ENCODE measurements at places on chromosomes 16 and 17.

DNA sequence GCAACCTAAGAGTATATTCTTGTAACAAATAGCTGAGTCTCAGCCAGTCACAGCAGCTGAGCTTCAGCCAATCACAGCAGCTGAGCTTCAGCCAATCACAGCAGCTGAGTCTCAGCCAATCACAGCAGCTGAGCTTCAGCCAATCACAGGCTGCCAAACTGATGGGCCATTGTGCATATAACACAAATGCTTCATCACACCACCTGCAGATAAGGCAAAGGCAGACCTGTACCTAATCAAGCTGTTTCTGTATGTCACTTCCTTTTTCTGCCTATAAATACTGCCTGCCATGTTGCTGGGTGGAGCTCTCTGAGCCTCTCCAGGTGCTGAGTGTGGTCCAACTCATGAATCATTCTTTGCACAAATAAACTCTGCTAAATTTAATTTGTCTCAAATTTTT is 19.9 kb downstream of the MYH13 start:
- no peak for DNase-seq

- no peak for DNase-seq
Observed at GRCh38 chr16:84849751-84850150, 30.0 kb downstream of the CRISPLD2 start.

GRCh38 chr17:37527249-37527851 is 37.7 kb downstream of the DUSP14 start:
- no peak for DNase-seq

- no peak for DNase-seq
Observed at GRCh38 chr17:27849474-27850185, 43.5 kb downstream of the LYRM9 start.

- DNase-seq: no peak
Observed at GRCh38 chr16:65667011-65667578, 545.2 kb upstream of the CDH11 start.

GRCh38 chr17:55873017-55873758 is 122.3 kb downstream of the PCTP start:
- DNase-seq: no peak

GRCh38 chr16:12295395-12295794 is 318.9 kb downstream of the SNX29 start:
- no peak for DNase-seq

DNA sequence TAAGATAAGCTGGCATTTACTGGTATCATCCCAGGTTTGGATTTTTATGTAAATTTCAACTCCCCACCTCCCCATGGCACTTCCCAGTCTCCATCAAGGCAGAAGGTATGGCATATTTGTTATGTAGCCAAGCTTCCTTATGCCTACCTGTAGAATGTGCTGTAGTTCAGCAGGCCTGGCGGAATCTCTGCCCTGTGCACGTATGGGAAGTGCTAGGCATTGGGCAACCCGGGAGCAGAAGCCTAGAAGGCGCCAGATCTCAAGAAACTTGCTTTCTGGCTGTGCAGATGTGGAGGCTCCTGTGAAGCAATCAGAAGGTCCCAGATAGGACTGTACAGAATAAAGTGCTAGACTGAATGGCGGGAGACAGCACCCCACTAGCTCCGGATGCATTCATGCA is 64.7 kb downstream of the SNX20 start:
- DNase-seq: no peak

GRCh38 chr16:31496670-31497069 is 11.5 kb downstream of the RUSF1 start:
- DNase-seq: no peak

DNA sequence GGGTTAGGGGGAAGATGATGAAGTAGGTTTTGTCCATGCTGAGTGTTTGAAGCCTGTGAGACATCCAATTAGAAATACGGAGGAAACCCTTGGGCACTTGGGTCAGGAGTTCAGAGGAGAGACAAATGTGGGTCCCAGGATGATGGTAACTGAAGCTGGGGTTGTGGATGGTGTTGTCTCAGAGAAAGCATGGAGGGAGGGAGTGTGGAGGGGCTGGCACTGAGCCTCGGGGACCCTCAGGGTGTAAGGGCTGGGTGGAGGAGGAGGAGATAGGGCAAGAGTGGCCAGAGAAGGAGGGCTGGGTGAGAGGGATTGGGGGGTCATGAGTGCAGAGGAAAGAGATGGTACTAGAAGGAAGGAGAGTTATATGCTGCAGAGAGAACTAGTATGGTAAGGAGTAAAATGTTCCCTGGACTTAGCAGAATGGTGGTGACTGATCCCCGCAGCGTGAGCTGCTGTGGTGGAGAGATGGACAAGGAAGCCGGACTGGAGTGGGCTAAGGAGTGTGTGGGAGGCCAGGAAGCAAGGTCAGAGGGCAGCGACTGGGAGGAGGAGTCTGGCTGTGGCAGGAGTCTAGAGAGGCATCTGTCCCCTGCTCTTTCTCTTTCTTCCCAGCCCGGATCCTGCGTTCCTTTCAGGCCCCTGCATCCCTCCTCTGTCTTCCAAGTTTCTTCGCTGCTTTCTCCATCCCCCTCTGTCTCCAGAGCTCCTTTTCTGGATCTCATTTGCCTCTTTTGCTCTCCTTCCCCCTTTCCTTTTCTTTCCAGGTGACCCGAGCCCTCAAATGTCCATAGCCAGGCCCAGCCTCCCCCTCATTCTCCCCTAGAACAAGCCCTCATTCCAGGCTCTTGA is 3.9 kb upstream of the COL1A1 start:
- peak; percentile 56 for DNase-seq

GRCh38 chr16:80940069-80940856 is 66.4 kb downstream of the CMC2 start:
- DNase-seq: no peak

DNA sequence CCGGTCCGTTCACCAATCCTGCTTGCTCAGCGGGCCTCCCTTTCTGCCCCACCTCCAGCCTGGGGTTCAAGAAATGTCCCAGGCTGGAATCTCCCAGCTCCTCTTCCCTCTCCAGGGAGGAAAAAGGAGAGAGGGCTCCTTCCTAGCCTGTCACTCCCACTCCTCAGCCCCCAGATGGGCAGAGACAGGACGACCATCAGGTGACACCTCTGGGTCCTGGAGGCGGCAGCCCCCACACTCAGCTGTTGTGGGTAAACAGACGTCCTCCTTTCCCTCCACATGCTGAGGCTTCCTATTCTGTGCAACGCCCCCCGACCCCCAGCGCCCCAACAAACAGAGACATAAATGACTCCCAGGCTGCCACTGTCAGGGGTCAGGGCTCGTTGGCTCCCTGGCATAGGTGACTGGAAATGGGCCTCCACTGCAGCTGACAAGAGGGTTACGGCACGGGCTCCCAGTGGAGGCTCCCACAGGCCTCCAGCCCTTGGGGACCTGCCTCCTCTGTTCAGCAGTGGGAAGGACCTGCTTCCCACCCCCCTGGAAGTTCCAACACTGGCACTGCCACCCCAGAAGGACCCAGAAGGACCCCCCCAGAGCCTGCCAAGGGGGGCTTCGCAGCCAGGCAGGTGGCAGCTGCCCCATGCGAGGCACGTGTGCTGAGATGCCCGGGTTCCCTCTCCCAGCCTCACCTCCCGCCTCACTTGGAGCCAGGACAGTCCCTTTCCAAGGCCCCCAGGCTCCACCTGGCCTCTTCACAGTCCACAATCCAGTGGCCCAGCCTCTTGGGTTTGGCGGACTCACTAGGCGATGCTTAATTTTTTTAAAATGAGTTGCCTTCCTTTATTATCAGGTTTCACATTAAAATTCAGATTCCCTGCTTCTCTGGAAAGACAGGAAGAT is 232.3 kb downstream of the KATNIP start:
- no peak for DNase-seq

DNA sequence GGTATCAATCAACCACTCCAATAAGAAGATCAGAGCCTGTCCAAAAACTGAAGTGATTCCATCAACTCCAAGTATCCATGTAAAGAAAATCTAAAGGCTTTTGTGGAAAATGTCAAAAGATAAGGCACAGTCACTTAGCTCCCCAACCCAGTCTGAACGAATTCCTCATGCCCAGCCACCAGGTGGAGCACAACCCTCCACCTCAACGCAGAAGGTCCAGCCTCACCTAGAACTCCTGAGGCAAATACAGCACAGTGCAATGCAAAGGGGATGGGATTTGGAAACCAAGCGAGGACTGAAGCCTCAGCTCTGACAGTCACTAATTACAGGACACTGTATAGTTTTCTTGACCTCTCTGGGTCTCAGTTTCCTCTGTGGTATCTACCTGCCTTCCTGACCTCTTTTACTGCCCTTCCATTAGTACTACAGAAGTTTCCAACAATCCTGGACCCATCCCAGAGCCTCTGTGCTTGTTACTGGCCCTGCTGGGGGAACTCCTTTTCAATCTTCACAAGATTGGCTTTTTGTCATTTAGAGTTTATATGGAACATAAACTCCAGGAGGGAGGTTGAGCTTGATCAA is 2.0 kb downstream of the NCBP3 start:
- no peak for DNase-seq

- no peak for DNase-seq
Observed at GRCh38 chr16:29790949-29791844, 646 bp downstream of the KIF22 start.

- no peak for DNase-seq
Observed at GRCh38 chr16:13521356-13521755, 398.6 kb upstream of the ERCC4 start.

DNA sequence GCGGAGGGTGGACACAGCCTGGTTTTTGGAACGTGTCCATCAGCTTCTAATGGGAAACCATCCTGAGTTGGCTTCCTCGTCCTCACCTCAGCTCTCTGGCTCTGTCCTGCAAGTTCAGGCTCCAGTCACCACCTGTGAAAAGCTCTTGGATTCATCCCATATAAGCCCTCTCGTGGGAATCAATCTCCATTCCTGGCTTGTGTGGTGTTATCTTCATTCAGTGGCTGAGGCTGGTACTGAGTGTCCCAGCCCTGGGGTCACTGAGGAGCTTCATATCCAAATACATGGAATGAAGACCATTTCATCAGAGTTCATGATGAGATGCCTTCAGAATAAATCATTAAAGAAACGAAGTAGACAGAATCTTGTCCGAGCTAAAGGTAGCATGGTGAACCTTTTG is 189.2 kb downstream of the RBFOX1 start:
- no peak for DNase-seq

DNA sequence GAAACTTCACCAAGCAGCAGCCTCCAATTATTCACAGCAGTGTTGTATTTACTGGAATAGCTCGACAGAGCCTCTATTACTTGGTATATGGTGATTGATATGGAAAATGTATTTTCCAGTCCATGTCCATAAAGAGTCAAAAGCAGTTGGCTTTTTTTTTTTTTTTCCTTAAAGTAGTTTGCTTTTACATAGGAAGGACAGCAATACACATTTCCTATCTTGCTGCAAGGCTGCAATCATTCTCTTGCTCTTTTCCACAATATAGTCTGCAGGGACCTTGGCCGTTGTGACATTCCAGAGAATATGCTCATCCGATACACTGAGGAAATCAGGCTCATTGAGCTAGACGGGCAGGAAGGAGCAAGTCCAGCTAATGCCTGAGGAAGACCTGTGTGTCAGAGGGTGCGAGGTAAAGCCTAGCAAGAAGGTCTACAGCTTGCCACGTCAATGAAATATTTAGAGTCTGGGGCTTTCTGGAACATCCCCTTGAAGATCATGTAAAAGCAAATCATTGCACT is 131.1 kb downstream of the ENGASE start:
- DNase-seq: no peak

DNA sequence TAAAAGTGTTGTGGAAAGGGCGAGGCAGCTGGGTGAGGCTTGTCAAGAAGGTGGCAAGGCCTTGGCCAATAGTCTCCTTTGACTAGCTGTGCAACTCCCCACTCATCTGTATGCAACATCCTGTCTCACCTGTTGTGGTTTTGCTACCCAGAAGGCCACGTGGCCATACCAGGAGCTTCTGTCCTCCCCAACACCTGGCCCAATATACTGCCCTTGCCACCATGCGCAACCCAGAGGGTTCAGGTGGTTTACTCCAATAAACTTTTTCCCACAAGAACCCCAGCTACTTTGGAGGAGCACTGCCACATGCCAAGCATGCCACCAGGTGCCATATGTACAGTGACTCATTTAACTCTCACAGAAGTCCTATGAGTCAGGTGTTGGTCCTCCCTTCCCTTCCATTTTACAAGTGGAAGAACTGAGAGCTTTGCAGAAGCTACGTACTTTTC is 10.2 kb downstream of the MYO19 start:
- DNase-seq: no peak

DNA sequence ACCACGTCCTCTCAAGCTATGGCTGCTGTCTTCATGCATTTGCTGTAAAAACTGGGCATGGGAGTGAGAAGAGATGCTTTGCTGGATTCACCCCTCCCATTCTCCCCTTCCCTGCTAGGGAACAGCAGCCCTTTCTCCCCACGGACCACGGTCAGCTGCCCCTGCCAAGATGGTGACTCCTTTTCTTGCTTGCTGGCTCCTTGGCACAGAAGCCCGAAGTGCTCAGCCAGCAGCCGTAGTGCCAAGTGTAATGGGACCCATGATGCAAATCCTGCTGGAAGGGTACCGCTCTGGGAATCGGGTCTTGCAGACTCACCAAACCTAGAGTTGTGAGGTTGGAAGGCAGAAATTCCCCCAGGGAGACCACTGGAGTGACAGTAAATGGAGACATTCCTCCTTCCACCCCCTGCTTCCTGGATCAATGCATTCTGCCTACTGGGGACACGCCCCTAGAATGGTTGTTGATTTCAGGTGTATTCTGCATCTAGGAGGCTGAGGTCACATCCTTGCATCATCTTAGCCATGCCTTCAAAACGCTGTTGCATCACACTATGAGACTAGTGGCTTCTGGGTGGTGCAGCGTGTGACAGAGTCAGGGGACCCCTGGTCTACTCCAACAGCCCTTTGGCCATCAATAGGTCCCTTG is 63.0 kb upstream of the CBX4 start:
- DNase-seq: no peak

- no peak for DNase-seq
Observed at GRCh38 chr16:66746682-66747081, 4.7 kb downstream of the DYNC1LI2 start.

- no peak for DNase-seq
Observed at GRCh38 chr17:46026166-46027047, 27.4 kb downstream of the STH start.

DNA sequence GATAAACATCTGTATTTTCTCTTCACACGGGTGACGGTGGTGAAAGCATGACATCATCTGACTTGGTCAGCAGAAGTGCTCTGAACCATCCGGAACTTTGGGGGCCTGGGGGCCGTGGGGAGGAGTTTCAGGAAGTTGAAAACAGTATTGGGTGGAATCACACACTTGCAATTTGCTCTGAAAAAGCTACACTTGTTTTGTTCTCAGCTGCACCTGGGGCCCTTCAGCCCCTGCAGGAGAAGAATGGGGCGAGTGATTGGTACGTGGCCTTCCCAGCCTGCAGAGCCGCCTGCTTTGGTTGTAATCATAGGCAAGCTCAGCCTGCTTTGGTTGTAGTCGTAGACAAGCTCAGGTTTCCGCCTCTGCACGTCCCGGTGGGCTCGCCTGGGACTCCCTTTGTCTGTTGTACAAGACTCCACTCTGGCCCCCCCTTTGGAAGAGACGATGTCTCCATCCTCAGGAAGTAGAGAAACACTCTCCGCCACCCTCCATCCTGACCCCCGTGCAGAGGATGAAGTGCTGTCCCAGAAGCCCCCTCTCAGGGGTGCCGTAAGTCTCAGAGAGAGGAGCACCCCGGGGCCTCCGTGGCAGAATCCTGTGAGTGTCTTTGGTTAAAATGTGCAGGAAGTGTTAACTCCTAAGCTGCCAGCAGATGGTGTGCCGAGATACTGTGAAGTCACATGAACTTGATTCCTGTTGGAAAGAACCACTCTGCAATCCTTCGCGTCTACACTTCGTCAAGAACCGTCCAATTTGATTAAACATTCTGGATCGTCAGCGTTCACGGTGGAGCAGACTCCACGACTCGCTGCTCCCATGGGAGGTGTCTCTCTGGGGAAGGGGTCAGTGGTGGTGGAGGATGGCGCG is 5.4 kb downstream of the BANP start:
- peak; percentile 69 for DNase-seq

- DNase-seq: no peak
Observed at GRCh38 chr17:55582897-55583296, 71.6 kb upstream of the SMIM36 start.

All from left hindlimb (tissue), 1 donor.